Stimulated activated memory B cell treated with anti-CD40 and anti-IgM and Interleukin-4, amounts not matched to agents 10 μg/mL and 1 μg/mL and 100 μg/mL, for 72 hours (primary cell): ENCODE measurements at places on chromosomes 12 and 14.

- no peak for ATAC-seq
Observed at GRCh38 chr14:67446371-67447032, 34.5 kb upstream of the PLEK2 start.

- no peak for ATAC-seq
Observed at GRCh38 chr12:2259369-2259768, 206.6 kb downstream of the CACNA1C start.

GRCh38 chr14:59753512-59753911, 117.1 kb downstream of the RTN1 start:
- no peak for ATAC-seq

DNA sequence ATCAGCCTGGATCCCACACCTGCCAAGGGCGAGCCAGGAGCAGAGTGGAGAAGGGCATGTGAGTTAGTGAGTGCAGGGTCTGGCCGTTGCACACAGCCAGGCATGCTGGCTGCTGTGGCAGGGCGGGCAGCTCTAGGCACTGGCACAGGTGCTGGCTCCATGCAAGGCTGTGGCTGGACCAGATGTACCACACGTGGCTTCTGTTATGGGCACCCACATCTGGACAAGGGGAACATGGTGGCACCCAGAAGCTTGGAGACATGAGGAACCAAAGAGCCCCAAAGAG, 20.1 kb downstream of the SERPINA3 start:
- no peak for ATAC-seq

DNA sequence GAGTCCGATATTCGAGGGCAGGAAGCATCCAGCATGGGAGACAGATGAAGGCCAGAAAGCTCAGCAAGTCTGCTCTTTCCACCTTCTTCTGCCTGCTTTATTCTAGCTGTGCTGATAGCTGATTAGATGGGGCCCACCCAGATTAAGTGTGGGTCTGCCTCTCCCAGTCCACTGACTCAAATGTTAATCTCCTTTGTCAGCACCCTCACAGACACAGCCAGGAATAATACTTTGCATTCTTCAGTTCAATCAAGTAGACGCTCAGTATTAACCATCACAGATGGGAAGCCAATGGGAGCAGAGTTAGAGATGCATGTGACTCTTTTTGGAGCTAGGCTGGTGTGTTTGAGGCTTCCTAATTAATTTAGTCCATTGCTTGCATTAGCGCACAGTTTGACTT, 17.0 kb downstream of the C12orf75 start:
- ATAC-seq = no peak

- no peak for ATAC-seq
Observed at GRCh38 chr14:104094709-104095425, 9.4 kb downstream of the ASPG start.

- ATAC-seq = no peak
Observed at GRCh38 chr12:115222220-115222619, 538.2 kb upstream of the TBX3 start.

GRCh38 chr12:129481921-129482320, 421.9 kb downstream of the TMEM132D start:
- no peak for ATAC-seq

- ATAC-seq = peak; percentile 79
Observed at GRCh38 chr14:45251912-45252311, 1.1 kb downstream of the MIS18BP1 start.

- ATAC-seq = peak; percentile 42
Observed at GRCh38 chr14:22819151-22819988, 4.1 kb upstream of the SLC7A7 start.

GRCh38 chr12:6699989-6700645, 498 bp downstream of the PIANP start:
- no peak for ATAC-seq

- no peak for ATAC-seq
Observed at GRCh38 chr14:88496414-88496813, 58.4 kb downstream of the PTPN21 start.
